ENCODE measurements at places on chromosomes 6 and 20.

- no peak for DNase-seq
Observed at GRCh38 chr20:472889-473292, 10.6 kb upstream of the TBC1D20 start.

DNA sequence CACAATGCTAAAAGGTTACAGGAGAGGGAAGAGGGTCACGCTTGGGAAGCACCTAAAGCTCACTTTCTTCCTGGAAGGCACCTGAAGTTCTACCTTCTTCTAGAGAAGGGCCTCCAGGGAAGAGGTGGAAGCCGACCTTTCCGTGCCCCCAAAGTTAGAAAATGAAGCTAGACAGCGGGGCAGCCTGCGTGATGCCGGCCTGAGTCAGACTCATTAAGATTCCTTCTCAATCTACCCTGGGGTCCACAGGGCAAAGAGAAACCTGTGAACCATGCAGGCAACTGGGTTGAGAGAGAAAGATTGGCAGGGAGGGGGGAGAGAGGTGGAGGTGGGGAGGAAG lies 54.8 kb upstream of the CCDC167 start:
- no peak for DNase-seq

DNA sequence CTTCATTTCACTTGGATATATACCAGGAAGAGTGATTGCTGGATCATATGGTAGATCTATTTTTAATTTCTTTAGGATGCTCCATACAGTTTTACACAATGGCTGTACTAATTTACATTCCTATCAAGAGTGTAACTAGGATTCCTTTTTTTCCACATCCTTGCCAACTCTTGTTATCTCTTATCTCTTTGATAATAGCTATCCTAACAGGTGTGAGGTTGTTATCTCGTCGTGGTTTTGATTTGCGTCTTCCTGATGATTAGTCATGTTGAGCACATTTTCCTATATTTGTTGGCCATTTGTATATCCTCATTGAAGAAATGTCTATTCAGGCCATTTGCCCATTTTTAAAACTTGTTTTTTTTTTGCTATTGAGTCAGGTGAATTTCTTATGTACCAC lies 552.4 kb downstream of the RFPL4B start:
- DNase-seq: no peak

GRCh38 chr6:9252799-9253198 lies 817.5 kb upstream of the SLC35B3 start:
- no peak for DNase-seq

GRCh38 chr6:2510316-2510715 lies 240.4 kb downstream of the MYLK4 start:
- no peak for DNase-seq

- peak; percentile 52 for DNase-seq
Observed at GRCh38 chr20:64077094-64077493, 2.2 kb downstream of the RGS19 start.

DNA sequence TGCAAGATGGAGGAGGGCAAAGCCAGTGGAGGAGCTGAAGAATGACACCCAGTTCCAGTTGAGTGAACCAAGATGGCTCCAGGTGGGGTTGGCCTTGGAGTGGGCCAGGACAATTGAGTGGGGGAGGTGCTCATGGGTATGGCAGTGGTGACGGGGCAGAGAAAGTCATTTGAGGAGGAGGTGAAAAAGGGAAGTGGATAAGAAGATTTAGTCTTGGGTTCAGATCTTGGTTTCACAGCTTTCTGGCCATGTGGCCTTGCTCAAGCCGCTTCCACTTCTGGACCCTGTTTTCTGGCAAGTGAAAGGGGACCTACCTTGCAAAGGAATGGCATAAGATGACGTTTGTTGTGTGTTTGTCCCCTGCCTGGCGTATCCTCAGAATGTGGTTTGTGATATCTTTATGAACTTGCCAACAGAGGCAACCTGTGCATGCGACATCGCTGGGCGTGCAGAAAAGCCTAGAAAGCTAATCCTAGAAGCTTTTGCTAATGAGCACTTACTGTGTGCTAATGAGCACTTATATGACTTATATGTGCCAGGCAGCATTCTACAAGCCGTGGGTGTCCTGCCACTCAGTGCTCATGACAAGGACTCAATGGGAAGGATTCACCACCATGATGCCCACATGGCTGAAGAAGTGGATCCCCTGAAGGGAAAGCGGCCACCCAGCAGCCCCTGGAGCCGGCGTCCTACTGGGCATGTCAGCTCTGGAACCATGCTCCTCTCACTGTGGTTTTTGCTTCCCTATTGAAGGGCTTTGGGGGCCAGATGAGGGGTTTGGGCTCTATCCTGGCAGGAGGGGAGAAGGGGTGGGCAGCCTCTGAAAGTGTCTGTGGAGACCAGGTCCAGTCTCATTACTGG lies 23.6 kb upstream of the STX16 start:
- DNase-seq: no peak

DNA sequence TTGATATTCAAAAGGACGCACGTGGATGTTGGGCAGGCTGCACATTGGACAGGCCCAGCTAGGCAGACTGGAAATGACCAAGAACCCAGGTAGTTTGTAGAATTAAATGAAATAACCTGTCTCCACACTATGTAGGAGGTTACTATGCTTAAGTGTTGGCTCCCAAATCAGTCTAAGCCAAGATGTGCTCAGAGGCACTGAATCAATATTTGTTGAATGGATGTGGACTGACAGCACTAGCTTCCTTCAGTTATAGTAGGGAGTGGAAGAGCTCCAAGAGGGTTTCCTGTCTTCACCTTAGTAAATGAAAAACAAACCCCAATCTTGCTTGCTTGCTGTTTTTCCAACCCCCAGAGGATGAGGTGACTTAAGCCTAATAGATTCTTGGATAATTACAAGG lies 180.5 kb downstream of the JARID2 start:
- DNase-seq: no peak

- DNase-seq: no peak
Observed at GRCh38 chr6:79872303-79872702, 75.0 kb downstream of the ELOVL4 start.

GRCh38 chr6:3339811-3340210 lies 81.1 kb downstream of the PSMG4 start:
- DNase-seq: no peak

DNA sequence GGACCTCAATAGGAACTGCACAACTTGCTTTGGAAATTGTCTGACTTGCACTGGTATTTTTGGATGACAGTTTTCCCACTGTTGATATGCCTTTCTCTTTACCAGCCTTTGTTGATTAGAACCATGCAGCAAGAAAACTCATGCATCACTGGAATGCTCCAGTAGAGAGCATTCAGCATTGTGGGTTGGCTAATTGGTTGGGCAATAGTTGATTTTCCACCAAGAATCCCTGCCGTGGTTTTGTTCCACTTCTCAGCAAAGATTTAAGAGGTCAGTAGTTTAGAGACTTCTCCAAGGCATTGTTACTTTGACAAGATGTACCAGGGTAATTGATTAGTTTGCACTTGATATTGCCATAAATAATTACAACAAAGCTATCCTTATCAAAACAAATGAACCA lies 260.0 kb downstream of the DHX35 start:
- no peak for DNase-seq

DNA sequence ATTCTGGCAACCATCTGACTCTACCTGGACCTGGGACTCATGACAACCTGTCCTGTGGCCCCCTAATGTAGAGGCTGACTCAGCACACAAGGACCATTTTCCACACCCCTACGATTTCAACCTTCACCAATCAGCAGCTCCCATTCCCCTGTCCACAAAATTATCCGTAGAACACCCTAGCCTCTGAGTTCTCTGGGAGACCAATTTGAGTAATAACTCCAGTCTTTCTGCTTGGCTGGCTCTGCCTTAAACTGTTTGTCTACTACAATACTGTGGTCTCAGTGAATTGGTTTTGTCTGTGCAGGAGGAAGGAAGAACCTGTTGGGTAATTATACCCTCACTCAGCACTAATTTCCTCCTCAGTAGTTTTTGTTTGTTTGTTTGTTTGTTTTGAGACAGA lies 99.3 kb upstream of the MRPS10 start:
- no peak for DNase-seq

DNA sequence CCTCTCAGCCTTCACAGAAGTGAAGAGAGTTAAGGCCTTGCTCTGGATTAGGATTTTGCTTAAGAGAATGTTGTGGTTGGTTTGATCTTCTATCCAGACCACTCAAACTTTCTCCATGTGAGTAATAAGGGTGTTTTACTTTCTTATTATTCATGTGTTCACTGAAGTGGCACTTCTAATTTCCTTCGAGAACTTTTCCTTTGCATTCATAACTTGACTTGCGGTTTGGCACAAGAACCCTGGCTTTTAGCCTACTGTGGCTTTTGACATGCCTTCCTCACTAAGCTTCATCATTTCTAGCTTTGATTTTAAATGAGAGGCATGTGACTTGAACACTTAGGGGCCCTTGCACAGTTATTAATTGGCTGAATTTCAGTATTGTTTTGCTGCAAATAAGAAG lies 166.1 kb upstream of the OPRM1 start:
- no peak for DNase-seq

- peak; percentile 40 for DNase-seq
Observed at GRCh38 chr6:28134015-28134414, 7.7 kb upstream of the ZKSCAN8 start.

DNA sequence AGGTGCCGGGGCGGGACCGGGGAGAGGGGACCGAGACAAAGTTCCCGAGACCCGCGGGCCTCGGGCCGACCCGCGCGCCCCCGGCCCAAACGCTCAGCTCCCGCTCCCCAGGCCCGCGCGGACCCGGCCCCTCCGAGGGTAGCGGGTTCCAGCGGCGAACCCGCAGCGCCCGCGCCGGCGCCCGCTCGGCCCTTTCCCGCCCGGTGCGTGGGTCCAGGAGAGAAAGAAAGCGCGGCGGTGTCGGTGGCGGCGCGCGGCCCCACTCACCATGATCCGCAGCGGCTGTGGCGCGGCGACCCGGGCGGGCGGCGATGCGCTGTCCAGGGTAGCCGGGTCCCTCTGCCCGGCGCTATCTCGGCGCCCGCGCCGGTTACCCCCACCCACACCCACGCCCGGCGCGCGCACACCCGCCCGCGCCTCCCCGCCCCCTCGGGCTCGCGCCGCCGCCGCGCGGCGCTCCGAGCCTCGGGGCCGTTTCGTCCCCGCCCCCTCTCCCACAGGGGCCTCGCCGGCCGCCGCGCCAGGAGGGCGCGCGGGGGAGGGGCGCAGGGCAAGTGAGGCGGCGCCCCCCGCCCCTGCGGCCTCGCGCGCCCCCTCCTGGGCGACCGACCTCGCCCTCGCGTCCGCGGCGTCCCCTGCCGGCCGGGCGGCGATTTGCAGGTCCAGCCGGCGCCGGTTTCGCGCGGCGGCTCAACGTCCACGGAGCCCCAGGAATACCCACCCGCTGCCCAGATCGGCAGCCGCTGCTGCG lies at the start of gene ELOVL2:
Gene ELOVL2, minus strand, starts transcription at position 345 of the 751 bp plus-strand sequence. Its CDS starts 75 bp downstream, at position 270.
- DNase-seq: no peak

- no peak for DNase-seq
Observed at GRCh38 chr6:3921663-3922062, 72.5 kb downstream of the FAM50B start.

- no peak for DNase-seq
Observed at GRCh38 chr6:47392251-47392650, 82.5 kb upstream of the TNFRSF21 start.

GRCh38 chr20:57582432-57583288 lies 21.8 kb downstream of the PCK1 start:
- DNase-seq: peak; percentile 42

- no peak for DNase-seq
Observed at GRCh38 chr6:111551521-111552231, 54.0 kb downstream of the TRAF3IP2 start.

- peak; percentile 88 for DNase-seq
Observed at GRCh38 chr20:57392512-57393271, 1.5 kb downstream of the RBM38 start.

GRCh38 chr6:116254297-116255056 lies 602 bp upstream of the TSPYL4 start:
- no peak for DNase-seq

GRCh38 chr6:122753688-122754056 lies 25.8 kb upstream of the FABP7 start:
- no peak for DNase-seq

DNA sequence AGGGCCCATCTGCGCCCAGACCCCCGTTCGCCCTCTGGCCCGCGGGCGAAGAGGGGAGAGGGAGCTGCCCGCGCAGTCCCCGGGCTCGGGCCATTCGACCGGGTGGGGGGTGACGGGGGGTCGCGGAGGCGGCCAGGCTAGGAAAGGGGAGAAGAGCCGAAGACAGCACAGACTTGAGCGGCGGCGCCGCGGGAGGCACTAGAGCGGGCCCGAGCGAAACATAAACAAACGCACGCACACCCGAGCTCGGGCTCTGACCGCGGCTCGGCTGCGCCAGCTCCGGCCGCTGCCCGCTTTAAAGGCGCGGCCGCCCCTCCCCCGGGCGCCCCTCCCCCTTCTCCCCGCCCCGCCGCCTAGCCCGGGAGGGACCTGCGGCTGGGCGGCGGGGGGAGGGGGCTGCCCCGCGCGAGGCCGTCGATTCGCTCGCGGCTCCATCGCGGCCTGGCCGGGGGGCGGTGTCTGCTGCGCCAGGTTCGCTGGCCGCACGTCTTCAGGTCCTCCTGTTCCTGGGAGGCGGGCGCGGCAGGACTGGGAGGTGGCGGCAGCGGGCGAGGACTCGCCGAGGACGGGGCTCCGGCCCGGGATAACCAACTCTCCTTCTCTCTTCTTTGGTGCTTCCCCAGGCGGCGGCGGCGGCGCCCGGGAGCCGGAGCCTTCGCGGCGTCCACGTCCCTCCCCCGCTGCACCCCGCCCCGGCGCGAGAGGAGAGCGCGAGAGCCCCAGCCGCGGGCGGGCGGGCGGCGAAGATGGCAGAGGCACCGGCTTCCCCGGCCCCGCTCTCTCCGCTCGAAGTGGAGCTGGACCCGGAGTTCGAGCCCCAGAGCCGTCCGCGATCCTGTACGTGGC lies at the start of gene FOXO3:
Gene FOXO3, plus strand, starts transcription at position 455 of the 846 bp plus-strand sequence. Its CDS starts 292 bp downstream, at position 747.
- DNase-seq: no peak

DNA sequence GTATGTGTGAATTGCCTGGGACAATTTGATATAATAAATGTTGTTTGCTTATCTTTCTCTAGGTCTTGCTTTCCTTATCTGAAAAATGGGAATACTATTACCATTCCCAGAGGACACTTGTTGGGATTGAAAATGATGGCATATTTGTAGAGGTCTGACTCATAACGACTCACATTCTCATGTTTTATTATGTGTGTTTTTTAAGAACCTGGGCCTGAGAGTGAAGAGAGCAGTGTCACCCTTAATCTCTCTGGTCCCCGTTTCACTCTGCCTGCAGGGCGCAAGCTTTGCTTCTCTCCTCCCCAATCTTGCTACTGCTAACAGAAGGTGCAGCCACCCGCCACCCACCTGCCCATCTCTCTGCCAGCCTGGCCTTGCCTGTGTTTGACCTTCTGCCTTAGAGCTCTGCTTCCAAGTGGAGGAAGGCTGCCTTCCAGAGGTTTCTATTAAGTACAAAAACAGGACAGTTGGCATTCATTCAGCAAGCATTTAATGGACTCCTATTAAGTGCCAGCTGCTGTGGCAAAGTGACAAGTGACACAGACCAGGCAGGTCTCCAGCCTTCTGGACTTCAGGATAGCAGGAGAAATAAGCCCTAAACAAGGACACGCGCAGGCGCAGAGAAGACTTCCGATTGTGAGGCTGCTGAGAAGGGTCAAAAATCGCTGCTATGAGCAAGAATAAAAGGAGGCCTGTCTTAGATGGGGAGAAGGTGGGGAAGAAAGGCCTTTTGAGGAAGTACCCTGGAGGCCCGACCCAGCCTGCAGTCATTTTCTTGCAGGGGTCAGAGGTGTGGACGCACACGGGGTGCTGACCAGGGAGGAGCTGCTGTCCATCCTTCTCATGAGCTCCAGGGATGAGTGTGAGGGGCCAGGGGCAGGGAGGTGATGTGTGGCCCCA lies 112.5 kb downstream of the JPH2 start:
- DNase-seq: no peak

GRCh38 chr20:62845416-62846160 lies 16.0 kb downstream of the TCFL5 start:
- DNase-seq: no peak

GRCh38 chr20:37899105-37900045 lies 3.6 kb upstream of the VSTM2L start:
- DNase-seq: no peak
